Mesendoderm (in vitro differentiated cells): ENCODE measurements at places on chromosomes 5 and 9.

GRCh38 chr5:159051421-159052282 is 48.1 kb downstream of the EBF1 start:
- DNase-seq = peak; percentile 73

GRCh38 chr5:36985387-36985786 is 108.8 kb downstream of the NIPBL start:
- no peak for DNase-seq

GRCh38 chr5:173572431-173573125 is 43.9 kb downstream of the BOD1 start:
- no peak for DNase-seq

DNA sequence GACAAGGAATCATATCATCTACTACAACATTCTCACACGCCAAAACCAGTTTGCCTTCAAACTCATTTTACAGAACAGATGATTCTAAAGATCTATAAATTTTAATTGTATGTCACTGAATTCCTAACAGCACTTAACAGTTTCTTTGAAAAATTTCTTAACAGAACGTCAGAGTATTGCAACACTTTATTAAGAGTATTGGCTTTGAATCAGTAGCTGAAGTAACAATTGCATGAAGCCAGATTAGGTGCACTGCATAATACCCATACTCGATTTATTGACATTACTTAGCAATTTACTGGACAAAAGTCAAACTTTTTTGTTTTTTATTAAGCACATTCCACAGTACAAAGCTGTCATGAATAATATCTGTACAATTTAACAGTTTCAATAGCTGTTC is 75.8 kb downstream of the SMIM23 start:
- DNase-seq = no peak

DNA sequence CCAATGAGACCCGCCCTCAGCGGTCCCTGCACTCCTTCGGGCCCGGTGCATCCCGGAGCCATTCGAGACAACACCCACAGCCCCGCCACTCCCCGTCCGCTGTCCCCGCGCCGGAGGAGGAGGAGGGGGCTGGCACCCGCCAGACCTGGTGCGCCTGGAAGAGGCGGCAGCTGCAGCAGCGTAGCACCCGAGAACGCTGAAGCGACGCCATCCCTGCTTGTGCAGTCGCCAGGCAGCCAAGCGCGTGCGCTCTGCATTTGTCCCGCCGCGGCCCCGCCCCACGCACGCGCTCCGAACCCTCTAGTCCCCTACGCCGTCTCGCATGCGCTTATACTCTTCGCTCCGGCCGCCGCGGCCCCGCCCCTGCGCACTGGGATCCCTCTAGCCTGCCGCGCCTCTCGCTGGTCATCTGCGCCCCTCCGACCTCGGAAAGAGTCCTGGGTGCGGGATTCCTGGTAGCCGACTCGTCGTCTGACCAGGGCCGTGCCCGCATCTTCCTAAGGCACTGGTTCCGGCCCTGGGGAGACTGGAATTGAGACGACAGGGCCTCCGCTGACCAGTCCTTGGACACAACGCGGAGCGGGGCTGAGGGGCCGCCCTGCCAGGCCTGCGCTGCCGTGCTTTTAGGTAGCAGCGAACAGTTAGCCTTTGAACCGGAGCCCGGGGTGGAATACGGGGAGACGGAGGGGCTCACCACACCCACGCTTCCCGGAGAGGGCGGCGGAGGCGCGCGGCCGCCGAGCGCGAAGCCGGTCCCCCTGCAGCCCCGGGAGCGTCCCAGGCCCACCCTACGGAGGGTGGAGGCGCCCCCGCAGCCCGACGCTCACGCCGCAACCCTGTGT is at the start of gene MRNIP:
Gene MRNIP (minus strand): TSS at position 232 of the 842 bp plus-strand sequence. CDS start 21 bp downstream, at position 211.
- DNase-seq = peak; percentile 95

GRCh38 chr5:171693412-171693811 is 92.2 kb upstream of the SMIM23 start:
- no peak for DNase-seq

GRCh38 chr9:114513959-114514267 is 8.6 kb upstream of the WHRN start:
- DNase-seq = no peak

- DNase-seq = no peak
These were observed 10.6 kb upstream of the SLC44A1 start for GRCh38 chr9:105233873-105234272.

- peak; percentile 14 for DNase-seq
These were observed 35.0 kb upstream of the ADAMTSL1 start for GRCh38 chr9:18438951-18439350.

DNA sequence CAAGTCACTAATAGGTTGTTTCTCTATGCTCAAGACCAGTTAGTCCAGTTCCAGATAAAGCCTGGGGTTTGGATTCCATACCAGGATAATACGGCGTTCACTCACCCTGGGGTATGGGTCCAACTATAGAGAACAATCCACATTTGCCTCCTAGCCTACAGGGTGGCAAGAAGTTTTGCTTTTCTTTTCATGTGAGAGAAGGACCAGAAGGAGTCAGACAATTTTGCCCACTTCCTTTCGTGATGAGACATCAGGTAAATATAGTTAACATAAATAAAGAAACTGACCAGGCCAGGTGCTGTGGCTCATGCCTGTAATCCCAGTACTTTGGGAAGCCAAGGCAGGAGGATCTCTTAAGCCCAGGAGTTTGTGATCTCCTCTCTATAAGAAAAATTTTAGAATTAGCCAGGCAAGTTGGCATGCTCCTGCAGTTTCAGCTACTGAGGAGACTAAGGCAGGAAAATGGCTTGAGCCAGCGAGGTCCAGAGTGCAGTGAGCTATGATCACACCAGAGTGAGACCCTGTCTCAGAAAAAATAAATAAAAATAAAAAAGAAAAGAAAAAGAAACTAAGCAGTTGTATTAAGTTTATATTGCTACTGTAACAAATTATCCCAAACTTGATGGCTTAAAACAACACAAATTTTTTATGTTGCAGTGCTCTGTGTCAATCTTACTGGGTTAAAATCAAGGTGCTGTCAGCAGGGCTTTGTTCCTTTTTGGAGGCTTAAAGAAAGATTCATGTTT is 7.5 kb upstream of the REEP5 start:
- no peak for DNase-seq

GRCh38 chr9:93268551-93269314 is 84.8 kb downstream of the WNK2 start:
- no peak for DNase-seq

DNA sequence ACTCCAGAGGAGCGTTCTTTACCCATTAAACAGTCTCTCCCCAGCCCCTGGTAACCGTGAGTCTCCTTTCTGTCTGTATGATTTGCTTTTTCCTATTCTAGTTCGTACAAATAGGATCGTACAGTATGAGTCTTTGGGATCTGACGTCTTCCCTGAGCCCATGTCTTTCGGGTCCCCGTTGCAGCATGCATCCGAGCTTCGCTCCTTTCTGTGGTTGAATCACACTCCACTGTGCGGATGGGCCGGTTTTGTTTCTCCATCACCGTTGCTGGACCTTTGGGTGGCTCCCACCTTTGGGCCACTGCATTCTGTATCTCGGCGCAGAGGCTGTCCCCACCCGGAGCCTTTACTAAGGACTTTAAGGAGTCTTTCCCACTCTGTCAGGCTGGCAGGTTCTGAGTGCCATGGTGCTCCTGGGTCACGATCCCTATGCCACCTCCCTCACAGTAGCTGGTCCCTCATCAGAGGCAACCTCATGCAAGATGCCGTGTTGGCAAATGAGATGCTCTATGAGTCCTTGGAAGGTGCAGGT is 145.7 kb upstream of the COL5A1 start:
- DNase-seq = no peak

- no peak for DNase-seq
These were observed 52.8 kb downstream of the SAXO1 start for GRCh38 chr9:18980189-18980588.

GRCh38 chr5:142748568-142749249 is 21.5 kb upstream of the ARHGAP26 start:
- peak; percentile 63 for DNase-seq

DNA sequence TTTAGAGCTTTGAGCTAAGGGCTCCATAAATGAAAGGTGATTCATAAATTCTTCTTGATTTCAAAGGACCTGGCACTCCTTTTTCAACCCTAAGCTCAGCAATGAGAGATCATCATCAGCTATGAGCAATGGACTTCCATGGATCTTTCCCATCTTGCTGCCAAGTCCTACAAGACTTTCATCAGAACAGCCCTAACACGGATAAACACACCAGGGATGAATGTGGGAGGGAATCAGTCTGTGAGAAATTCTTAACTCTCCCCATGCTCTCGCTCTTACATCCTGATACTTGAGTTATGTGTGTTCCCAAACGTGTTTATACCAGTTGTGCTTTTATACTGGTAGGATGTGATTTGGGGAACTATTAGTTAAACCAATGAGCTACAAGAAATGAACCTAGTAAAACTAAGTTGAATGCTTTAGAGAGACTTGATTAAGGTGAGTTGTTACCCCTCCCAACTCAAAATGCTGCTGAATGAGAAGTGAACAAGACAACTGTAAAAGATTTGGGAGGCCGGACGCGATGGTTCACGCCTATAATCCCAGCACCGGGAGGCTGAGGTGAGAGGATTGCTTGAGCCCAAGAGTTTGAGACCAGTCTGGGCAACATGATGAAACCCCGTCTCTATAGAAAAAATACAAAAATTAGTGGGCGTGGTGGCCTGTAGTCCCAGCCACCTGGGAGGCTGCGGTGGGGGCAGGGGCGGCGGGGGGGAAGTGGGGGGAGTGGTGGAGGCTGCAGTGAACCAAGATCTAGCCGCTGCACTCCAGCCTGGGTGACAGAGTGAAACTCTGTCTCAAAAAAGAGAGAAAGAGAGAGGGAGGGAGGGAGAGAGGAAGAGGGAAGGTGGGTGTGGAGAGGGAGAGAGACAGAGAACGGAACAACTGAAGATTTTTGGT is 5.2 kb upstream of the RPL26L1 start:
- DNase-seq = no peak

- peak; percentile 31 for DNase-seq
These were observed 211.2 kb upstream of the TBCA start for GRCh38 chr5:77987331-77987730.

GRCh38 chr5:55773057-55773456 is 35.2 kb downstream of the DDX4 start:
- DNase-seq = no peak

- DNase-seq = no peak
These were observed 65.0 kb downstream of the ST8SIA4 start for GRCh38 chr5:100838048-100838473.

- DNase-seq = no peak
These were observed 11.8 kb downstream of the ELAVL2 start for GRCh38 chr9:23814243-23814642.

DNA sequence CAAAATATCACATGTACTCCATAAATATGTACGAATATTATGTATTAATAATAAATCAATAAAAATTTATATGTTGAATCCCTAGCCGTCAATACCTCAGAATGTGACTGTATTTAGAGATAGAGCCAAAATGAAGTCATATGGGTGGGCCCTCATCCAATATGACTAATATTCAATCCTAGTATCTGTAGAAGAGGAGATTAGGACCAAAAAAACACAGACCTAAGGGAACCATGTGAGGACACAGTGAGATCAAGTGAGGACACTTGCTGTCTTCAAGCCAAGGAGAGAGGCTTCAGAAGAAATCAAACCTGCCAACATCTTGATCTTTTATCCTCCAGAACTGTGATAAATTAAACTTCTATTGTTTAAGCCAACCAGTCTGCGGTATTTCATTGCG is 3.7 kb upstream of the AMACR start:
- DNase-seq = no peak

GRCh38 chr5:1795506-1795905 is 4.1 kb downstream of the MRPL36 start:
- DNase-seq = no peak

GRCh38 chr5:95715799-95716461 is 15.2 kb upstream of the RHOBTB3 start:
- no peak for DNase-seq

- DNase-seq = no peak
These were observed 127.5 kb upstream of the DAPK1 start for GRCh38 chr9:87370049-87370685.

GRCh38 chr9:133811471-133811870 is 73.3 kb upstream of the SARDH start:
- DNase-seq = no peak

- DNase-seq = no peak
These were observed 11.2 kb downstream of the RICTOR start for GRCh38 chr5:39063037-39063436.

DNA sequence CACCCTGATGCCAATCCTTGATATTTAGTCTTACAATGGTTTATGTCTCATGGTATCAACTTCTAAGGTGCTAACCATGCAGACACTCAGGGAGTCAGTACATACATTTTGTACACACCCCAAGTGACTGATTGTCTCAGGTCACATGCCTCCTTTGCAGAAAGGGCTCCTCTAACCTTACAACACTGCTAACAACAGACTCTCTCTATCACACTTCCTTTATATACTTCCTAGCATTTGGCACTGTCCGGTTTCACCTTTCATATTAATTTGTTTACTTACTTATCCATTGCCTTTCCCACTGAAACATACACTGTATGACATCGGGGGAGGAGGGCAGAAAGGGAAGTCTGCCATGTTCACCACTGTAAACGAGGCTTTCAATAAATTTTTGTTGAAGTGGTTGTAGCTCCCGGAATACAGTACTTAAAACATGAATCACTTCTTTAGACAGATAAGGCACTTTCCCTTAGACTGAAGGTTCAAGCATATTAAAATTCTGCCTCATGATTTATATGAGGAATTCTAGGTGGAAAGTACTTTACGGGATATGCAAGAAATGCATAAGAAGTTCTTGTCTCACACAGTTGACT is 20.6 kb downstream of the EMB start:
- no peak for DNase-seq

DNA sequence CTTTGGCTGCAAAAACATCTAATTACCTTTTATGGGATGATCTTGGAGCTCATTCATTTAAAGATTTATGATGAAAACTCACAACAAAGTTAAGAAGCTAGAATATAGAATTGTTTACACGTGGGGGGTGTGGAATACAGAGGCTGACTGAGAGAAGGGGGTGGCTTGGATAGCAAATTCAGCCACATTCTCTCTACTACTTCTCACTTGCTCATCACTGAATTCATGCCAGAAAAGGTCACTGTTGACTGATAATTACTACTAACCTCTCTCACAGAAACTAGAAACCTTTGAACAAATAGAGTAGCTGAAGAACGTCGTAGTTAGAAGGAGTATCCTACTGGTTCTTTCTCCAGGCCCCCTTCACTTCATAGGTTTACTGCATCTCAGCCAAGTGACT is 808.2 kb downstream of the BRINP1 start:
- DNase-seq = no peak

GRCh38 chr9:32486839-32487562 is 39.0 kb downstream of the RIGI start:
- DNase-seq = no peak

DNA sequence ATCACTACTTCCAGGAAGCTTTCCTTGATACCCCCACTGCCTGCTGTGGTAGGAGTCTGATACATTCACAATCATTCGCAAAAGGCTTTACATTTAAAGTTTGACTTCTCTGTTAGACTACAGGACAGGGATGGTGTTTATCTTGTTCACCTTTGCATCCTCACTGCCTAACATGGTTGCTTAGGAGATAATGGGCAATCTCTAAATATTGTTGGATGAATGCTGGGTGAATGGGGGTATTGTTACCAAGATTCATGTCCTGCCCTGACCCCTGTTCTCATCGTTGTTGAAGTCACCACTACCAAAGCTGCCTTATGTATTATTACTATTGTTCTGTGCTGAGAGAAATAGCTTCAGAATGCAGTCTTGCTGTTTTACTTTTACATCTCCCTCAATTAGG is 7.7 kb upstream of the TMEFF1 start:
- DNase-seq = no peak

- no peak for DNase-seq
These were observed 69.7 kb upstream of the TRIM32 start for GRCh38 chr9:116617389-116617788.

- no peak for DNase-seq
These were observed 6.7 kb downstream of the ADAMTSL1 start for GRCh38 chr9:18480662-18481093.

- DNase-seq = no peak
These were observed 75.0 kb downstream of the SLIT3 start for GRCh38 chr5:169225830-169226356.
